Diencephalon (tissue), 1 donor: ENCODE measurements at places on chromosomes 4 and X. TPM values are rescaled to one million over a fixed set of nuclear protein-coding genes. Genes with fewer than 3 reads are reported as not detected.

The TCEAL2 gene
- total RNA-seq: 41.8 TPM

The SLC2A9 gene
- 5.3 TPM for total RNA-seq

The RNF128 gene
- 7.2 TPM for total RNA-seq

The SSX3 gene
- total RNA-seq: not detected

The ETFDH gene
- 27.2 TPM for total RNA-seq

The ASB12 gene
- 0.46 TPM for total RNA-seq

The PGRMC1 gene
- 320 TPM for total RNA-seq

The PPARGC1A gene
- 22.1 TPM for total RNA-seq

The C1QTNF7 gene
- 0.69 TPM for total RNA-seq

The FAM241A gene
- total RNA-seq: 2.3 TPM

The LDOC1 gene
- 13.1 TPM for total RNA-seq

The SPATA4 gene
- 2.3 TPM for total RNA-seq

The RBMX gene
- 227 TPM for total RNA-seq

The PPP1R2C gene
- not detected for total RNA-seq

The NLRP2B gene
- total RNA-seq: not detected

The MAGEC3 gene
- 0.23 TPM for total RNA-seq

The MED28 gene
- total RNA-seq: 37.6 TPM

The SOX3 gene
- total RNA-seq: 3.7 TPM

The MTHFD2L gene
- total RNA-seq: 72.2 TPM

The CNGA2 gene
- not detected for total RNA-seq

The GAGE12J gene
- not detected for total RNA-seq

The MAGEC1 gene
- not detected for total RNA-seq

The RENBP gene
- total RNA-seq: 7.8 TPM

The BEND2 gene
- total RNA-seq: not detected

The COL25A1 gene
- total RNA-seq: 62.1 TPM

The NUDT10 gene
- total RNA-seq: 37.1 TPM

The LPAR4 gene
- 6.0 TPM for total RNA-seq

The AVPR2 gene
- not detected for total RNA-seq

The MXRA5 gene
- 3.9 TPM for total RNA-seq

The DKK2 gene
- 5.8 TPM for total RNA-seq

The TMPRSS11D gene
- total RNA-seq: not detected

The GAGE13 gene
- total RNA-seq: not detected

The STATH gene
- not detected for total RNA-seq

The SSX2 gene
- not detected for total RNA-seq

The JCHAIN gene
- not detected for total RNA-seq

The PHKA2 gene
- total RNA-seq: 19.6 TPM

The NHSL2 gene
- 4.8 TPM for total RNA-seq

The PIM2 gene
- total RNA-seq: 11.5 TPM

The SUPT20HL1 gene
- not detected for total RNA-seq
